ENCODE measurements at places on chromosomes 4 and X.

DNA sequence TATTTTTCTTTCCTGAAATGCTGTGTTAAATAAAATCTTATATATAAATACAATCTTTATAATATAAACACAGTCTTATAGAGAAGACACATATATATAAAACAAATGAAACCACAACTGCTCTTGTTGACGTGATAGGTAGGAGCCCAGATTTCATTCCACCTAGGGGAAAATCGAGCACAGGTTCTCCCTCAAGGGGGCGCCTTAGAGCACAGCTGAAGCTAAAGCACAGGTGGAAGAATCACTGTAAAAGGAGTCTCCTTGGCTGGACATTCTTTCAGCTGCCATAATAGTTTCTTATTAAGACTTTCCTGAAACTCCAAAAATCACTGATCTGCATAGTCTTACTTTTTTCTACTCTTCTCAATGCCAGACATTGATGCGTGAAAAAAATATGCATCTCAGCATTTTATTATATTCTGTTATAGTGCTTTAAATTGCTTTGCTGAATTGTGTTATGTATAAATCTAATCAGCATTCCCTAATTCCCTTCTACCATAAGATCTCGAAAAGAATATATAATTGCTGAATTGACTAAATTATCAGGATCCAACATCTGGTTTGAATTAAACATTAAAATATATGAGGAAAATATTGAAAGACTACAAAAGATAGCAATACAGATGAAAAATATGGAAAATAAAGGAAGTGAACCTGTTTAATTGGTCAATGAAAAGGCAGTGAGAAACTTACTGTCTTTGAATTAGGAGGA, 25.5 kb upstream of the RXFP1 start:
- no peak for DNase-seq

GRCh38 chrX:150062292-150063137, 124.2 kb upstream of the EOLA2 start:
- no peak for DNase-seq

GRCh38 chr4:84879651-84880200, 86.8 kb downstream of the WDFY3 start:
- DNase-seq: no peak

- DNase-seq: no peak
These were observed 162.5 kb downstream of the AFAP1 start for GRCh38 chr4:7777017-7777710.
